Lower lobe of right lung (tissue), 2 donors: ENCODE measurements at places on chromosomes 7 and 10.

GRCh38 chr7:103680161-103681144, 234.4 kb upstream of the SLC26A5 start:
- no peak for DNase-seq

DNA sequence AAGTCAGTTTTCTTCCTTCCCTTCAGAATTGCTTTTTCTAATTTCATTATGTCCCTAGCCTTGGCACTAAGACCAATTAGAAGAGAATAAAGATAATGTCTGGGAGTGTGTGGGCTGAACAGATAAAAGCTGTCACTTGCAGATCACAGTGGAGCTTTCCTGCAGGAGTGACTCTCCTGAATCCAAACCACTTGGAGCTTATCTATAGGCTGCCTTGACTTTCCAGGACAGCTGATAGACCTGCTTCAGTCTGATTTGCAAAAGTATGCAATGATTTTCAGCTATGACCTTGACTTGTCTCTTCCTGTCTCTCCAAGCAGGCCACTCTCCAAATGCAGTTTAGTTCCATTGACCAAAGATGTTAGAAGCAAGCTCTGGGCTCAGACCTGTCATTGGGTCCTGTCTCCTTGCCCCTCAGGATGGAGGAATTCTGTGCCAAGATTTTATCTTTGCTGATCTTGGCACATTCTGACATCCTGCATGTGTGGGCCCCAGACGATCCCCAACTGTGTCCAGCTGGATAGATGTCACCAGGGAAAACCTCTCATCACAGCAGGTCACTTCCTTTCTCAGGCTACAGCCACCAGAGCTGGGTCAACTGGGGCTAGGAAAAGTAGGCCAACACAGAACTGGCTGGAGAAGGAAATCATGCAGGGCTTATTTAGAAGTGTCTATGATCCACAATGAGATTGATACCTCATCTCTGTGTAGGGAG, 120.9 kb upstream of the ZNF438 start:
- no peak for DNase-seq

GRCh38 chr10:96858038-96858705, 26.1 kb downstream of the LCOR start:
- DNase-seq: no peak

- no peak for DNase-seq
Observed at GRCh38 chr7:150959739-150960734, 18.1 kb downstream of the KCNH2 start.

- no peak for DNase-seq
Observed at GRCh38 chr10:119279441-119279840, 72.1 kb downstream of the GRK5 start.

DNA sequence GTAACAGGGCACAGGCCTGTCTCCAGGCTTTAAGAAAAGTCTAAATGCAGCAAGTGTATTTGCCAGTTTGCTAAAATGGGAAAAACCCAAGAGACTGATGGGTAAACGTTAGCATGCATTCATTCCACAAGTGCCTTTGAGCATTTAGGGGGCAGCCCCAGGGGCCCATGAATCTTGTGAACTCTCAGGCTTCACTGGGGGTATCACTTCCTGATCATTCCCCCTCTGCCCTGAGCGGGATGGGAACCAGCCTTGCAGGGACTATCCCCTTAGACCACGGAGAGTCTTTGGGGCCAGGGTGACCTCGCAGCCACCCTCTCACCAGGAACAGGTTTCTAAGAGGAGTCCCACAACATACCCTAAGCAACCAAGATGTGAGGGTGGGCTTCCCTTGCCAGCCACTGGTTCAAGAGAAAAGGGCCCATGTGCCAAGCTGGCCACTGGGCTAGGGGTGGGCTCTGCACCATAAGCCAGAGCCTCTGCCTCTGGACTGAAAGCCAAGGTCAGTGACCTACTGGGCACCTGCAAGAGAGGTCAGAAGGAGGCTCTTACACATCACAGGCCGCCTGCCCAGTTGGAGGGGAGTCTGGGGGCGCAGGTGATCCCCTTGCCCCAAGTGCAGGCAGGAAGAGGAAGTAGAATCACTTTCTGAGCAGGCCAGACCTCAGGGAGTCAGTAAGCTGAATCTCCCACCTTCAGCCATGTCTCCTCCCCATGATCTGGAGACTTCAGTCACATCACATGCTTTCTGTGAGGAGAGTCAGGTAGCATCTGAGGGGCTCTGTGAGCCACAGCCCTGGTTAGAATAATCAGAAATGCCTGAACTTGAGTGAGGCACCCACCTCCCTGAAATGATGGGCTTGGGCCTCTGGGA, 75.0 kb downstream of the C10orf105 start:
- DNase-seq: no peak

DNA sequence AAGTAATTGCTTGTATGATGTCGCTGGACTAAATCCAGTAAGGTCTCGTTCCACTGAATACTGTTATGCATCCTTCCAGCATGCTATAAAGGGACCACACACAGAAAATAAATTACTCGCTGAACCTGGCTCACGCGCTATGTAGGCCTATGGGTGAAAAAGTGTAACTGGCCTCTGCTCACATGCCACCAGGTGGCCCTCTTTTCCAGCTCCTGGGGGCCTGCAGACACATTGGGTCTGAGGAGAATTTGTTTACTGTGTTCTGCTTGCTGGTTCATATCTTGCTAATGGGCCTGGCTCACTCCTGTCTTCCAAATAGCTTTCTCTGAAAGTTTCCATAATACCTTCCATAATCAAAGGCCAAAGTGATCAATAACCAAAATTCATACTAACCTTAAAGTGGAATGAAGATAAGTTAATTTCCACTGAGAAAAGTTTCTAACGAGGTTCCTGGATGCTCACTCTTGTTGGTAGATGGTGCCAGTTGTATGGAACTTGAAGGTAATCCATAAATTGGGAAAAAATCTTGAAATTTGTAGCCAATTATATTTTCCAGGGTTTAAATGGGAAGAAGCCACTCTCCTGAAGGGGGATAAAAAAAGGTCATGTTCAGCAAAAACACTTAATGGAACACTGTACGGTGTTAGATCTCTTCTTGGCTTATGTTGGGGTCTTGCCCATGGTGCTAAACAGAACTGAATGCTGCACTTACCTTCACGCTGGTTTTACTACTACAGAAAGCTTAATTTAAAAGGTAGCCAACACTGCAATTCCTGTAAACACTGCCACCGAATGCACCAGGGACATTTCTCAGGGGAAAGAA, 27.0 kb upstream of the ZPBP start:
- DNase-seq: no peak

GRCh38 chr7:115034515-115034914, 112.6 kb downstream of the MDFIC start:
- DNase-seq: no peak

GRCh38 chr7:27064159-27064558, 31.6 kb downstream of the HOXA1 start:
- DNase-seq: no peak

DNA sequence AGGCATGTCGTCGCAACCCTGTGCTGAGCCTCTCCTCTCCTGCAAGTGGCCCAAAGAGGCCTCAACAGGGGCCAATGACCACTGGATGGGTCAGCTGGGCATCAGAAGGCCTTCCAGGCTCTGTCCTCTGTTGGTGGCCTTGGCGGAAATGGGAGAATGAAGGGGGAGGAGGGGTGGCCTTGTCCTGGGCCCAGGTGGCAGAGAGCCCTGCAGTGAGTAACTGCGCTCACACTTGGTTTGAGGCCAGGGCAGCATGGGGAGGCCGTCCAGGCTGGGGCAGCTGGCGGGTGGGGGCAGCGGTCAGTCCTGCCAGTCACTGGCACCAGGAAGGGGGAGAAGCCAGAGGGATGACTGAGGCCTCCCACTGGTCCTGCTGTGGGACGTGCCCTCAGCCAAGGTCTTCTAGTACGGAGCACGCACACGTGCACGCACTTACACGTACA, 59.8 kb downstream of the LHPP start:
- peak; percentile 28 for DNase-seq

DNA sequence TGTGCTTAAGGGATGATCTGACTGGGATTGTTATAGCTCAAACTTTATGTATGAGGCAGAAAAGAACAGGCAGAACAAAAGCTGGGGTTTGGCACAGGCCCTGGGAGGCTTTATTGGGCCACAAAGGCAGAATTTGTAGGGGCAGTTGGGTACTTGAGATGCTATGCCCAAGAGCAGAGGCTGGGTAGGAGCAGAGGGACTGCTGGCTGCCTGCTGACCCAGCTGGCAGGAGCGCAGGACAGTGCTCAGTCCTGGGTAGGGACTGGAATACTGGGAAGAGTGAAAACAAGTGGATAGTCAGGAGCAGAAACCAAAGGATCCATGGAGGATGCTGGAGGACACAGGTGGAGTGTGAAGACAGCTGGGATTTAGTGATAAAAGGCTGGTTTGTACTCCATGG, 75.7 kb downstream of the CCDC3 start:
- DNase-seq: no peak

- DNase-seq: no peak
Observed at GRCh38 chr7:7921830-7922229, 46.8 kb upstream of the GLCCI1 start.
